ENCODE measurements at places on chromosomes 11 and 22. TPM values are rescaled to one million over a fixed set of nuclear protein-coding genes. Genes with fewer than 3 reads are reported as not detected.

Gene KRTAP5-1
- not detected for total RNA-seq

Gene CYP2D6
- total RNA-seq = not detected

Gene TSGA10IP
- not detected for total RNA-seq

Gene PRAME
- 0.20 TPM for total RNA-seq

Gene HPX
- 0.27 TPM for total RNA-seq

Gene MMP13
- total RNA-seq = not detected

Gene EPS8L2
- total RNA-seq = 6.7 TPM

Gene OR8G1
- not detected for total RNA-seq

Gene APOA1
- not detected for total RNA-seq

Gene MUC6
- not detected for total RNA-seq

Gene SLC22A12
- not detected for total RNA-seq

Gene TMPRSS4
- total RNA-seq = not detected

Gene MPZL2
- total RNA-seq = 135 TPM

Gene SEPTIN3
- not detected for total RNA-seq

Gene CST6
- 0.25 TPM for total RNA-seq

Gene PGM2L1
- total RNA-seq = 7.3 TPM

Gene TRPM5
- not detected for total RNA-seq

Gene SYCE3
- not detected for total RNA-seq

Gene USH1C
- total RNA-seq = not detected

Gene SREBF2
- 59.4 TPM for total RNA-seq

Gene ATM
- total RNA-seq = 22.3 TPM

Gene OR52E8
- total RNA-seq = not detected

Gene CDC45
- total RNA-seq = 43.0 TPM

Gene SNX32
- total RNA-seq = not detected

Gene KCTD14
- 1.4 TPM for total RNA-seq

Gene JAML
- total RNA-seq = not detected

Gene MRGPRX3
- total RNA-seq = not detected

Gene CASP12
- 0.64 TPM for total RNA-seq

Gene TMPRSS6
- not detected for total RNA-seq

Gene OR51T1
- not detected for total RNA-seq

Gene NAA40
- total RNA-seq = 14.8 TPM

Gene OR10G4
- total RNA-seq = not detected

Gene GSTT2B
- 11.7 TPM for total RNA-seq

Gene UPK3A
- not detected for total RNA-seq

Gene PLEKHB1
- total RNA-seq = not detected

Gene LYVE1
- 12.1 TPM for total RNA-seq

Gene CLMP
- not detected for total RNA-seq

Gene APOBEC3B
- total RNA-seq = 25.1 TPM

Gene GPHA2
- total RNA-seq = not detected

Gene CDKN1C
- 3.2 TPM for total RNA-seq

Gene MMP27
- total RNA-seq = not detected

Gene NOX4
- total RNA-seq = 31.4 TPM

Gene OR52A1
- total RNA-seq = not detected

Gene CTTN
- 281 TPM for total RNA-seq

Gene BACE1
- 17.4 TPM for total RNA-seq

Gene ABCC8
- not detected for total RNA-seq

Gene GRIA4
- not detected for total RNA-seq

Gene RFPL2
- not detected for total RNA-seq

Gene TRIM49
- total RNA-seq = not detected

Gene LRRC56
- total RNA-seq = 0.73 TPM

Gene TTC36
- 0.39 TPM for total RNA-seq

Gene APOL5
- total RNA-seq = not detected

Gene PKDREJ
- total RNA-seq = not detected

Gene ALX4
- total RNA-seq = not detected

Gene CRYBB3
- not detected for total RNA-seq
